Left ventricle myocardium inferior (tissue), 1 donor: ENCODE measurements at places on chromosomes 5 and 9. TPM values are rescaled to one million over a fixed set of nuclear protein-coding genes. Genes with fewer than 3 reads are reported as not detected.

DNA sequence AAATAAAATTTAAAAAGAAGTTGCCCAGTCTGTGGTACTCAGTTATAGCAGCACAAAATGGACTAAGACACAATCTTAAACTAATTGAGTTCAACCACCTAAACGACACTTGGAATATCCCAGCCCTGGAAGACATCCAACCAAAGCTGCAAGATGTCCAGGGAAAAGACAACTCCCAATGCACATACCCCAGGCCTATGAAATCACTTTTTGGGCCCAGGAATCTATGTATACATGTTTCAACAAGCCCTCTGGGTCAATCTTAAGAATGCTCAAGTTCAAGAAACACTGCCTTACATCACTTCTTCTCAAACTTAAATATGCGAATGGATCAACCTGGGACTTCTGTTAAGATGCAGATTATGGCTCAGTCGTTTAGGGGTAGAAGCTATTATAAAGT lies 148.6 kb downstream of the ELAVL2 start:
- DNase-seq, result no peak

DNA sequence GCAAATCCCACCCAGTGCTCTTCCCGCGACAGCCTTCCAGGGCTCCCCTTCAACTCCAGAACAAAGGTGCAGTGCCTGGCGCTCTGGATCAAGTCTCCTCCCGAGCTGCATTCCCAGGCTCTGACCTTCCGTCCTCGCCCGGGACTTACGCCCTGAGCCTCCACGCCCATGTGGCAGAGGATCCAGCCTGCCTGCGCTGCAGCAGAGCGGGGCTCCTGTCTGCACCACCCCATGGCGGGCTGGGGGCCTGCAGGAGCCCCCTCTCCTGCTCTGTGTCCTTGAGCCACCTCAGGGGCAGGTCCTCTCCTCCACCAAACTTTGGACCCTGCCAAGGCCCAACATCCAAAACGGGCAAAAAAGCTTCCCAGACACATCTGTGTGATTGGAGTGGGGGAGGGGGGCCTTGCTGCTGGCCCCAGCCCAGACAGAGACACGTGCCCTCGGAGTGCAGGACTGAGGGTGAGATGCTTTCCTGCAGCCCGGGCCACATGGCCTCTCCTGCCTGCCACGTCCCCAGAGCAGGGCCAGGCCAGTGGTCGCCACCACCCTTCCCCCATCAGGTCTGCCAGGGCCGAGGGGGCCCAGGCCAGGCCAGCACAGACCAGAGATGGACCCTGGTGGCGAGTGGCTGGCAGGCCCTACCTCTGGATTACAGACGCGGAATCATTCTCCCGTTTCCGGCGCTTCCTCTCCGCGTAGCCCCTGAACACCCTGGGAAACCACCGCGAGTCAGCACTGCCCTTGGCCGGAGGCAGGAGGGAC lies 4.4 kb downstream of the NSMF start:
- DNase-seq, result peak; percentile 34

DNA sequence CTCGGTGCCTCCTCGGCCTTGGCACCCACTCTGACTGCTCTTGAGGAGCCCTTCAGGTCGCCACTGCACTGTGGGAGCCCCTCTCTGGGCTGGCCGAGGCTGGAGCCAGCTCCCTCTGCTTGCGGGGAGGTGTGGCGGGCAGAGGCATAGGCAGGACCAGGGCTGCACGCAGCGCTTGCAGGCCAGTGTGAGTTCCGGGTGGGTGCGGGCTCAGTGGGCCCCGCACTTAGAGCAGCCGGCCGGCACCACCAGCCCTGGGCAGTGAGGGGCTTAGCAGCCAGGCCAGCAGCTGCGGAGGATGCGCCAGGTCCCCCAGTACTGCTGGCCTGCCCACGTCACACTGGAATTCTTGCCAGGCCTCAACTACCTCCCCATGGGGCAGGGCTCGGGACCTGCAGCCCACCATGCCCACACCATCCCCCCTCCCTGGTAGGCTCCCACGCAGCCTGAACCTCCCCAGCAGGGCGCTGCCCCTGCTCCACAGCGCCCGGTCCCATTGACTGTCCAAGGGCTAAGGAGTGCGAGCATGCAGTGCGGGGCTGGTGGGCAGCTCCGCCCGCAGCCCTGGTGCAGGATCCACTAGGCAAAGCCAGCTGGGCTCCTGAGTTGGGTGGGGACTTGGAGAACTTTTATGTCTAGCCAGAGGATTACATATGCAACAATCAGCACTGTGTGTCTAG lies 602.9 kb upstream of the ST8SIA4 start:
- DNase-seq, result no peak

DNA sequence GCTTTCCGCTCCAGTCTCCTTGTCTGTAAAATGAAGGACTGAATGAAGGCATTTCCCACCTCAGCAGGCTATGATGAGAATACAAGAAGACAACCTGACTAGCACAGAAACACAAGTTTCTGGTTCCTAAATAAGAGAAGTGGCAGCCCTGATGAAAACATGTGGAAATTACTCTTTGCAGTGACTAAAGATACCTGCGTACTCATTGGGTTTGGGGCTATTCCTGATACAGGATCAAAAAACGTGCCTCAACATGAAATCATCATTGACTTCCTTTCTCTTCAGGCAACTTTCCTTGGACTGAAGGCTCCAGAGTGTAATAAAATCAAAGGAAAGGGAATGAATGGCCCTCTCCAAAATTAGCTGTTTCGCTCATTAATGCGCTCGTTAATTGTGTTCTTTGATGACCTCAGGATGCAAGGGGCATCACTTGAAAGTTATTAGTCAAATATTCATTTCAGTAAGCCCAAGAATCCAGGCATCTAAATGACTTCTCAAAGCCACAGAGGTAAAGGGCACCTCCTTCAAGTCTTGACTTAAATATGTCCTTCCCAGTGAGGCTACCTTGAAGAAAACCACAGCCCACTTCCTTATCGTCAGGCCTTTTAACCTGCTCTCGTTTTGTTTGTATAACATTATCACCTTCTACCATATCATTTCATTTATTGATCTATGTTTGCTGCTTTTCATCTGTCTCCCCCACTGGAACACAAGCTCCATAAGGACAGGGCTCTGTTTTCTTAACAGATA lies 68.9 kb downstream of the RASEF start:
- no peak for DNase-seq

TRAF1 gene
- total RNA-seq, result 2.6 TPM

TMC1 gene
- total RNA-seq, result 0.25 TPM

DNA sequence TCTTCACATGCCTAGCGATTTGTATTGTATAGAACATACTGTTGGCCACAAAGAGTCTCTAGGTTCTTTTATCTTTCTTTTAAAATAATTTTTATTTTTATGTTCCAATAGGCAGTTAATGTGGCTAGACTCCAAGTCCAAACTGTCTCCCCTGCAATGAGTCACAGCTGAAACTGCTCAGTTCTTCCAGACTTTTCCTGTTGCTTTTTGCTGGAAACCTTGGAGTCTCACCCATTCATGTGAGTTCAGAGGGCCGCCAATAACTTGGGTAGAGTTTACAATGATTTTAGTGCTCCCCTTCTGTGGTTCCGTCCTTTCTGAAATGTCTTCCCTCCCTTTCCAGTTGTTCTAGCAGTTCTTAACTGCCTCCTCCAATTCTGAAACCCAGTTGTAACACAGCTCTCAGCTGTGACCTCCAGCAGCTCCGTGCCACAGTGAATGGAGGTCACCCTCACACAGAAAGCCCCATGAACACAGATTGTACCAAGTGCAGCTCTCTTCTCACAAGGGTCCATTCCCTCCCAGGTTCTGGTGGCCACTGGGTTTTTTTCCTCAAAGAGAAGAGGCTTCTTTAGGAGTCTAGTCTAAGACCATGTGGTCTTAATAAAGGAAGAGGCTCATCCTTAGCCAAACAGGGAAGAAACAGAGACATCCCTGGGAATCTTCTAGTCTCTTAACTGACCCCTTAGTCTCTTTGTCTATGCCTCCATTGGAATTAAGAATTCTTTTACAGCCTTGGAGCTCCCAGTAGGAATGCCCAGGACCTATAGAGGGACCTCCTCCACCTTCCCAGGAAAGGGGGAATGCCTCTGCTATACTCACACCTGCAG lies 198.5 kb downstream of the SPOCK1 start:
- DNase-seq, result no peak

LOX gene
- 4.4 TPM for total RNA-seq

- no peak for DNase-seq
These were observed 499.5 kb downstream of the ENC1 start for GRCh38 chr5:74141053-74141452.

GRCh38 chr9:137186385-137186784 lies 2.0 kb downstream of the ANAPC2 start:
- no peak for DNase-seq

DNA sequence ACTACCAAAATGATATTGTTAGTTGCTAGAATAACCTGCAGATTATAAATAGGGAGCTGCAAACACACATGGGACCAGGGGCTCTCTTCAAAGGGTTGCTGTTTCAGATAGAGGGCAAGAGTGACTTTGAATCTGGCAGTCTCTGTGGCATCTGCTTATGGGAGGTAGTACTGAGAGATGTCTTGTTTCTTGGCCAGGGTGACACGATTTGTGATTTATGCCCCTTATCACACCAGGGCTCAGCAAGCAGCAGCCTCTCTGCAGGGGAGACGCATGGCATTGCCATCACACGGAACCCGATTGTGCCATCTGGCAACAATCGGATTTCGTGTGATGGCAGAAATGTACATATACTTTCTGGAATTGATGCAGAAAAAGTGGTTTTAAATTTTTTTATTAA lies 615.6 kb downstream of the ZNF608 start:
- no peak for DNase-seq
